ENCODE measurements at places on chromosomes 3 and 15.

DNA sequence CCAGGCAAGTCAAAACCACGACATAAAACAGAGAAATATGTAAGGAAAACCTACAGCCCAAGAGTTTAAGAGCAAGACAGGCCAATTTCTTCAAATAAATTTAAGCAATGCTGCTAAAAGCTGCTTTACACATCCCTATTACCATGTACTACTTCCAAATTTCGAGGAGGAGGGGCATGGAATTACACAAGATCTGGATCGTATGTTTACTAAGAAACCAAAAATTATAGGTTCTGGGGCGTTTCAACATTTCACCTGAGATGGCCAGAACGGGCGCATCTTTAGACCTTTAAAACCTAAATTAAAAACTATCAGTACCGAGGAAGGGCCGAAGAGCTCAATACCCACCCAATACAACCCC, 664 bp upstream of the NR2C2 start:
- DNase-seq, result no peak

GRCh38 chr3:58325525-58325992, 7.1 kb upstream of the PXK start:
- no peak for DNase-seq

GRCh38 chr15:33844597-33844996, 123.7 kb upstream of the CHRM5 start:
- DNase-seq, result no peak

DNA sequence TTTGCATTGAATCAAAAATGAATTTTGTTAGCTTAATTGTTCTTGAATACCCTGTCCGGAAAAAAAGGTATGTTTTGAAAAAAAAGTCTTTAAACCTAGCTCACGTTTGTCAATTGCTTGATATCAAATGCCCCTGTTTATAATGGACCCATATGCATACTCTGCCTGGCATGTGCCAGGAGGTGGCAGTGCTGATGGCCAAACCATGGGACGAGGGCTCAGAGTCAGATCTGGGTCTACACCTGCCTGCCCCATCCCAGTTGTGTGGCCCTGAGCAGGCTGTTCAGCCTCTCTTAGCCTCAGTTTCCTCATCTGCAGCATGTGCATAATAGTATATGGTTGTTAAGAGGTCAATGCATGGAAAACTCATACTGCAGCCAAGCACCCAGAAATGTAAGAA, 38.8 kb downstream of the PRKCD start:
- no peak for DNase-seq

DNA sequence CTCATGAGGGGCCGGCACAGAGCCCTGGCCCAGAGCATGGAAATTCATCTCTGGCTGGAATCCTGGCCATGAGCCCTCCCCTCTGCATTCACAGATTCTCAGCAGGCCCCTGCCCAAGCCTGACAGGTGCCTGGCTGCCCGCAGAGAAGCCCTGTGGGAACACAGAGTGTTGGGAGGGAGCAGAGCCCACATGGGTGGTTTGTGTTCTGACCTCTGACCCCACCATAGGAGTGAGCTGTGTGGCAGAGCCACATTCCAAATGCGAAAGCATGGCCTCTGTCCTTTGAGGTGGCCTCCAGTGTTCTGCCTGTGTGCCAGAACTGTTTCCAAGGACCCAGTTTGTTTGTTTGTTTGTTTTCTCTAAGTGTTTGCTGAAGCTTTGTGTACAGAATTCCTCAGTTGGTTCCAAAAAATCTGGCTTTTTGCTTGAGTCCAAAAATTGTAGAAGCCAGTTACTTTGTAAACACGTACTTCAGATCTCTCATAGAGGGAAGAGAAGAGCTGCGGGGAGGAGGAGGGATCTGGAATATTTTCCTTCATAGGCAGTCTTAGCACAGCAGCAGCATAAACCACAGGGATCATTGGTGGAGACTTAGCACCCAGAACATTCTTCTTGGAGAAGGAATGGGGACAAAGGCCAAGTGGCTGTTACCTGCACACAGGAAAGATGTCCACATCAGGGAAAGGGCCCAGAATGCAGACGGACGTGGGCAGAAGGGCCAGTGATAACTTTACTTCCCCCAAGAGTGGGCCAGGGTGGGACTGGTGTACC, 36.0 kb downstream of the GRAMD2A start:
- no peak for DNase-seq

GRCh38 chr3:4825436-4826236, 153.6 kb upstream of the BHLHE40 start:
- DNase-seq, result no peak

GRCh38 chr15:96924570-96924969, 594.1 kb downstream of the NR2F2 start:
- no peak for DNase-seq

GRCh38 chr3:74346896-74347295, 267.6 kb downstream of the CNTN3 start:
- no peak for DNase-seq

DNA sequence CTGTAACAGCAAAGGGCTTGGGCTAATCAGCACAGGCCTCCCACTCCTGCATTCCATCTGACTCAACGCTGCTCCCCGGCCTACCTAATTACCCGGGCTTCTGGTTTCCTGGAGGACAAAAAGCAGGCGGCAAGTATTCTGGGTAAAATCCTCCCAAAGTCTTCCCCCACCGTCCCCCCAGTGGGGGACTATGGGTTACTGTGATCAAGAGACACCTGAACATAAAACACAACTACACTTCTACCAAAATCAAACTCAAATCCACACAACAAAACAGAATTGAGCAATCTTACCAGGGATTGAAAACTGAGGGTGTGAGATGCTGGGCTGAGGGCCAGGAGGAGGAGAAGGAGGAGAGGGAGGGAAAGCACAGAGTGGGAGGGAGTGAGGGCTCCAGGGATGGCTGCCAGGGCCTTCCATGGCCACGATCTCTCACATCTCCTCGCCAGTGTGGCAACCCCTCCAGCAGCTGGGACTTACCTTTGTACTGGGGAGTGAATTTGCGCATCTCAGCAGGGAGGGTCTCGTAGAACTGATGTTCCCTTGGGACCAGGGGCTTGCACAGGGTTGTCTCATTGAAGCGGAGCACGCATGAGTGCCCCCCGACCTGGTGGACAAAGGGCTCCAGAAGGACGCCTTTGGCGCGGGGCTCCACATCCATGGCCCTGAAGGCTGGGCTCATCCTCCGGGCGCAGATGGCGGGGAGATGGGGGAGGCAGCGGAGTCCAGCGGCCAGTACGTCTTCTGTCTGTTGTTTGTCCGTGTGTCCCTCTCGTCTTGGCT, 9.1 kb upstream of the NCKIPSD start:
- DNase-seq, result no peak

DNA sequence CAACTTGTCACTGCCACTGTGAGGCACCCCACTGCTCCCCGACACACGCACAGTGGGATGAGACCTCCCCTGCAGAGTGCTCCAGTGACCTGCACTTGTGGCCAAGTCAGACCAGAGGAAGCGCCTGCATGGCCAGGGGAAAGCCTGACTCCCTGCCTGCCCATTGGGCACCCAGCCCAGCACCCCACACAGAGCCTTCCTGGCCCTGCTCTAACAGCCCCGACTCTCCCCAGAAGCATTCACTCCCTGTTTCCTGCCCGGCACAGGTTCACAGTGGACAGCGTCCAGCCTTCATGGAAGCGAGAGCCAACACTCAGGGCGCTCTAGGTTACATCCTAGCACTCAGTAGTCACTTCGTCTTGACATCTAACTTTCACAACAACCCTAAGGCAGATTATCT, 27.8 kb downstream of the RBPMS2 start:
- DNase-seq, result no peak

- DNase-seq, result no peak
Measured at GRCh38 chr3:54845551-54845950, 82.3 kb downstream of the LRTM1 start.

GRCh38 chr3:134690226-134690625, 39.4 kb upstream of the KY start:
- no peak for DNase-seq

GRCh38 chr3:133570139-133570936, 3.1 kb upstream of the CDV3 start:
- no peak for DNase-seq

DNA sequence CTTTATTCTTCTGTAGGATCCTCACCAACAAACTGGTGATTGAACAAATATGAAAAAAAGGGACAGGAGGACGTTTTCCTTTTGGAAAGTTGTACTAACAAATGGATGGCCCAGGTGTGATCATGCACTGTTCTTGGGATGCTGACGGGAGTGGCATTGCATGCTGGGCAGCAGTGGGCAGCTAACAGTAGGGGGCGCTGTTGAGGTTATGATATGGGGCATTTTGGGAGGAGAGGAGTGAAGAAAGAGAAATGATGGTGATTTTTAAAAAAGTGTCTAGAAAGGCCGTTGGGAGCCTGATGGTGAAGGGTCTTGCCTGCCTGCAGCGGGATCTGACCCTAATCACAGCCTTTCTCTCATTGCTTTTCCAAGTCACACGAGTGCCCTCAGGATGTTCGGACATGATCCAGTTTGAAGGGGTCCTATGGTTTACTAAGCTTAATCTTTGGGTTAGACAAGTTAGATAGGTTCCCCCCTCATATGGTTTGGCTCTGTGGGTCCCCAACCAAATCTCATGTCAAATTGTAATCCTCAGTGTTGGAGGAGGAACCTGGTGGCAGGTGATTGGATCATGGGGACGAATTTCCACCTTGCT, 46.2 kb upstream of the PRTG start:
- DNase-seq, result no peak

DNA sequence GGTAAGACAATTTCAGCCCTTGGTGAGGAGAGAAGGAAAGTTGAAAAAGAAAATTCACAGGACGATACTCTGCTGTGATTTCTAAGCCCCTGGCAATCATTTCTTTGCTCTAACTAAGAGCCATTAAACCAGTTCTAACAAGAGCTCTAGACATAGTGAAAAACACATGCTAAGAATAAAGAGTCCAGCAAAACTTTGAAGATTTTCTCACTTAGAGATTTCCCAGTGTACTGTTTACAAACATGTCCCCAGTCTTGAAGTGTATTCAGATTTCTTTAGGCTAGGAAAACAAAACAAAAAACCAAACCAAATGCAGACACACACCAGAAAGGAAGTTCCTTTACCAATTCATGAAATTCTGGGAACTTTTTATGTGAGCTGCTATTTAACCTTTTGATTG, 325.8 kb downstream of the PTPRG start:
- no peak for DNase-seq

GRCh38 chr3:129343643-129344360, 65.1 kb downstream of the HMCES start:
- no peak for DNase-seq

DNA sequence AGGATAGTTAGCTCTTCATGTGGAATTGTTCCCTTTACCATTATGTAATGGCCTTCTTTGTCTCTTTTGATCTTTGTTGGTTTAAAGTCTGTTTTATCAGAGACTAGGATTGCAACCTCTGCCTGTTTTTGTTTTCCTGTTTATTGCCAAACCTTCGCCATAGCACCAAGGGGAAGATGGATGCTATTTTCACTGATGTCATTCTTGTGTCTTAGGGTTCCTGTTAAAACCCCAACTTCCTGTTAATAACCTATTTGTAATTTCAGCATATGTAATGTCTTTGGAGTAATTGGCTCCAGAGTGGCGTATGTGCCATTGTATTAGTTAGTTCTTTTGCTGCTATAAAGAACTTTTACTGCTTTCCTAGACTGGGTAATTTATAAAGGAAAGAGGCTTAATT, 10.8 kb downstream of the SAMMSON start:
- DNase-seq, result no peak

DNA sequence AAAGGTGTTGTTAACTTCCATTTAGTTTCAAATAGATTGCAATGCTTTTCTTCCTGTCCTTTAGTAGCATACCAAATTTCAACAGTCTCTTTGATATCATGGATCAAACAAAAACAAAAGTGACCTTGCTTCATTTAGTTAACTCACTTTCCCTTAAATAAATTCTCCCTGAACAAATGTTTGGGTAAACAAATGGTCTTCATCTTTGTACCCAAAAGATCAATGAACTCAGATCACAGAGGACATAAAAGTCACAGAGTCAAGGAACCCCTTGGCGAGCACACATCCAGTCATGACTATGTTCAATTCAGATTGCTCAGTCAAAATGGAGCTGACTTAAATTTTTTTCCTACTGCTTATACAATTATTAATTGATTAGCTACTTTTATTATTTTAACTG, 20.6 kb upstream of the AQP9 start:
- DNase-seq, result no peak

DNA sequence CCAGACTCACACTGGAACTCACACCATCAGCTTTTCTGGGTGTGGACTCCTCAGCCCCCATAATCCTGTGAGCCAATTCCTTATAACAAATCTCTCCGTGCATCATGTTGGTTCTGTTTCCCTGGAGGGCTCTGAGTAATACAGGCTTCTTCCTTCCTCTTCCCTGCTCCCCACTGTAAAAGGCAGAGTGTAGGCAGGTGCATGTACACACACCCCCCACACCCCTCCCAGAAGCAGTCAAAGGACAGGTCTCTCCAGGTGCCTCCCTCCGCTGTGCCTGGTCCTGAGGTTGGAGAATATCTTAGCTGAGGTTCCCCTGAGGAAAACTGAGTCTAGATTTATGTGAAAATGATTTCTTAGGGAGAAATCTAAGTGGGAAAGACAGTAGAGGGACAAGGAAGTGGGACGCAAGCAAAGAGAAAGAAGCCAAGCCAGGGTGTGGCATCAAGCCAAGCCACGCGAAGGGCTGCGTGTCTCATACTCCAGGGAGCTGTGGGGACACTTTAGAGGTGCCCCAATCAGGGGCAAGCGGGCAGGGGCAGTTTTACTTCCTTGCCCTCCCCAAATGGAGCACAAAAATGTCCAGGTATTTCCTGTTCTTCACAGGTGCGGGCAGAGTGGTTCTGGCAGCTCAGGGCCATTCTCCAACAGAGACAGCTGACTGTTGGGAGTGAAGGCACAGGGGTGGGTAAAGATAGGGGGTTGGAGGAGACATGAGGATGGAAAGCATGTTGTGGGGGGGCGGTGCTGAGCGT, 86.6 kb downstream of the HMG20A start:
- no peak for DNase-seq

DNA sequence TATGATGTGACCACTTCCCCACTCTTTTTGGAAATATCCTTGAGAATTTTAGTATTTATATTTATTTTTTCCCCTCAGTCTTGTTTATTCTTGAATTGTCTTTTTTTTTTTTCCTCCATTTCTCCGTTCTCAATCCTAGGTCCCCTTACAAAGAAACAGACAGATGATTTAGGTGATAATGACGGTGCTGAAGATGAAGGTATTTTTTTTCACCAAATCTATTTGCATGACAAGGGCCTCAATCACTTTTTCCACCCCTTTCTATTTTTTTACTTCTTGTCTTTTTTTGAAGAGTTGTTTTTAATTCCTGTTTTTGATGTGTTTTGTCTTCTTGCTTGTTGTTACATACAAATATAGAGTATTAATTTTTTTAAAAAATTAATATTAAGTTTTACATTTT, 402.6 kb downstream of the NLGN1 start:
- no peak for DNase-seq

- DNase-seq, result no peak
Measured at GRCh38 chr3:13727890-13728289, 152.0 kb downstream of the WNT7A start.
